ENCODE measurements at places on chromosomes 6 and 20.

DNA sequence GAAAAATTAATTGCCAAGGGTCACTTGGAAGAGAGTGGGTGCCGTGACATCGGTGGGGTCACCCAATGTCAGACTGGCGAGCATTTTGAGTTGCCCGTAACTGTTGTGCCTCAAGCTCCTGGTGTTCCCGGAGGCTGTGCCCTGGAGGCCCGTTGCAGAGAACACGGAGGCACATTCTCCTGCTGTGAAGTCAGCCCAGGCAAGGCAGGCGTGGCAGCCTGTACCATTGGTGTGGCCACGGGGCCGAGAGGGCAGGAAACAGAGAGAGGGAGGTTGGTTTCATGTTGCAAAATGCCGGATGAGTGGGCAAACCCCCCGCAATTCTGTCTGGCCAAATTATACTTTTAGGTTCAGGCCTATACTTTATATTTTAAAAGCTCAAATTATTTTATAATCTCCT lies 81.2 kb downstream of the THBS2 start:
- DNase-seq, result no peak

DNA sequence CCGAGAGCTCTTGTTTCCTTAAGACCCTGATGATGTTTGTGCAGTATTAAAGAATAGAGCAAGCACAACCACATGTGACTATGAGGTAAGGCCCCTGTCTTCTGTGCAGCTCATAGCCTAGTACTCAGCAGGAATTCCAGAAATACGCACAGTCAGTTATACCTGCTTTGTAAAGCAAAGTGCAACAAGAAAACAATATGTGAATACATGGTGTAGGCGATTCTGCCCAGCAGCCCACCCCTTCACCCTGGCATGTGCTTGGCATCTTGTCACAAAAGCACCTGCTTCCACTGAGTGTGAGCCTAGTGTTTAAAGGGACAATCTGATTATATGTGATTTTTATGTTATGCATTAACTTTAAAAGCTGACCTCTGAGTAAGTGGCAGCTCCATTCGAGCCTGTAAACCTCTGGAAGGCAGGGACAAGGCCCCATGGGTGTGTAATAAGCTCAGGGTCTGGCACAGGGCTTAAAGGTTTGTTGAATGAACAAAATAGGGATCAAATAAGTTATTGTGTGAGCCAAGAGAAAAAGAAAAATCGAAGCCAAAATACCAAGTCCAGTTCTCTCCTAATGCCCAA lies 148.7 kb downstream of the DOK5 start:
- no peak for DNase-seq

- DNase-seq, result no peak
Measured at GRCh38 chr6:21402368-21402767, 191.2 kb upstream of the SOX4 start.

DNA sequence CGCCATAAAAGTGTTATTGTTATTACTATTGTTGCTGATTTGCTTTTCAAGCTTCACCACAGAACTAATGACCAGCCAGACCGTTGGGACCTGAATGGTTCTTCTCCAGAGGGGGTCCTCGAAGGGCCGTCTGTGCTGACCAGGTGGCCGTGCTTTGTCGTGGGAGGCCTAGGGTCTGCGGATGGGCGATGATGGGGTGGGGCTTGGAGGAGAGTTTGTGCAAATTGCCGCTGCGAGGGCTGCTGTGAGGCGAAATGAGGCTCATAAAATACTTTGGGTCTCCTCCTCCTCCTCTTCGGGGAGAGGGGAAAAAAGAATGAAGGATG lies 6.0 kb upstream of the ZBTB22 start:
- no peak for DNase-seq

- no peak for DNase-seq
Measured at GRCh38 chr20:60107621-60108390, 149.6 kb downstream of the CDH26 start.

DNA sequence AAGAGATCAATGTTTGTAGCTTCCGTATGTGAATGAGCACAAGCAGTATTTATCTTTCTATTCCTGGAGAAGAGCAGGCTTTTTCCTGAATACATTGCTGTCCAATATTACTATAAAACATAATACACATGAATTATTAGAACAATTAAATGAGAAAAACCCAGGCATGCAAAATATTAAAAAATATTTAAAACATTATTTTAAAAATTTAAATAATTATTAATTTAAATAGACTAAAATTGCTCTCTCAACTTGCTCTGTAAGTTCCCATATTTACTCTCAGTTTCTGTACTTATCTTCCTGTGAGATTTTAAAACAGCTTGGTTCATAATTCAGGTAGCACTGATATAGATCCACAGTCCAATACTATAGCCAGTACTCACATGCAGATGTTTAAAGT lies 97.0 kb downstream of the PLCB1 start:
- no peak for DNase-seq

- DNase-seq, result peak; percentile 43
Measured at GRCh38 chr20:45044084-45044573, 56.8 kb downstream of the KCNS1 start.

GRCh38 chr6:33623895-33624381 lies 2.8 kb downstream of the ITPR3 start:
- no peak for DNase-seq

DNA sequence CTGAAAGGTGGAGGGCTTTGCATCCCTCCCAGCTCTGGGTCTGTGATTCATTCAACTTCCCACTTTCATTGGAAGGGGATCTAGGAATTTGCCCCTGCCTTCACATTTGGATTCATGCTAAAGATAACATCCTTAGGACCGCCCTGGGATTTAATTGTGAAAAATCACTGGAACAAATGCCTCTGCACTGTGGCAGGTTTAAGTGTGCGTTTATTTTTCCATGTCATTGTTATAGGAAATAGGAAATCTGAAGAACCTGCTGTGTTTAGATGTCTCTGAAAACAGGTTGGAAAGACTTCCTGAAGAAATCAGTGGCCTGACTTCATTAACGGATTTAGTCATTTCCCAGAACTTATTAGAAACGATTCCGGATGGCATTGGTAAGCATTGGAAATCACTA lies 104.7 kb downstream of the LRRC1 start:
- DNase-seq, result no peak

GRCh38 chr6:33438978-33439594 lies 15.3 kb upstream of the ZBTB9 start:
- no peak for DNase-seq

DNA sequence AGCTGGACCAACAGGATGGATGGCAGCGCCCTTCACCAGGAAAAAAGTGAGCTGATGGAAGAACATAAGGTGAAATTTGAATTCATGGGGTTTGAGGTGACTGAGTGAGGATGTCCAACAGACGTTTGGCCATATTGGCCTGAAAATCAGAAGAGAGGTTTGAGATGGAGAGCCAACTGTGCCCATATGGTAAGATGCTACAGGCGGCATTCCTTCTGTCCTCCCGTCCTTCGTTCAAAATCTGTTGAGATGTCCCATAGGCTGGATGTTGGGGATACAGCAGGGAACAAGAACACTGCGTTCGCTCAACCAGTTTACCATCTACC lies 468 bp upstream of the CMTR1 start:
- no peak for DNase-seq

GRCh38 chr20:35539756-35540212 lies 2.1 kb upstream of the ERGIC3 start:
- DNase-seq, result no peak

DNA sequence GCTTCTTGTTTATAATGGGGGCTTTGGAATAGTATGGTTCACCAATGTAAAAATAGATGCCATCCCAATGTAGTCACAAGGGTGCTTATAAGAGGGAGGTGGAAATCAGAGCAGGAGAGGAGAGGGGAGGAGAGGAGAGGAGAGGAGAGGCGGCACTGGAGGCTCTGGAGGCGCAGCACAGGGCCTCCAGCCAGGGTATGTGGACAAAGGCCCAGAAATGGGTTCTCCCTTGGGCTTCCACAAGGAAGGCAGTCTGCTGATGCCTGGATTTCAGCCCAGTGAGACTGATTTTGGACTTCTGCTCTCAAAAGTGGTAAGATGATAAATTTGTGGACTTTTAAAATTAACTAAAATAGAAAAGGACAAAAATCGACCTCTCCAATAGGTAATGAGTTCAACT lies 116.8 kb downstream of the RNASET2 start:
- no peak for DNase-seq

DNA sequence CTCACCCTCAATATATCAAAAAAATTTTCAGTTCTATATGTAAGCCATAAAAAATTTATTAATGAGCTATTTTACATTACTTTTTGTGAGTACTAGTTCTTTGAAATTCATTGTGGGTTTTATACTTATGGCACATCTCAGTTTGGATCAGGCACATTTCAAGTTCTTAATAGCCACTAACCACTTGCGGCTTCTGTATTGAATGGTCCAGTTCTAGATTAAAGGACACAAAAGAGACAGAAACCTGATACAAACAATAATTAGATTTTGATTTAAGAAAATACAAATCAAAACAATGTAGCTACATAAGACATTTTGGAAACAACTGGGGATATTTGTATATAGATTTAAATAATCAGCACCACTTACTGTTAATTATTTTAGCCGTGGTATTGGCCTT lies 86.6 kb upstream of the RNF24 start:
- no peak for DNase-seq

DNA sequence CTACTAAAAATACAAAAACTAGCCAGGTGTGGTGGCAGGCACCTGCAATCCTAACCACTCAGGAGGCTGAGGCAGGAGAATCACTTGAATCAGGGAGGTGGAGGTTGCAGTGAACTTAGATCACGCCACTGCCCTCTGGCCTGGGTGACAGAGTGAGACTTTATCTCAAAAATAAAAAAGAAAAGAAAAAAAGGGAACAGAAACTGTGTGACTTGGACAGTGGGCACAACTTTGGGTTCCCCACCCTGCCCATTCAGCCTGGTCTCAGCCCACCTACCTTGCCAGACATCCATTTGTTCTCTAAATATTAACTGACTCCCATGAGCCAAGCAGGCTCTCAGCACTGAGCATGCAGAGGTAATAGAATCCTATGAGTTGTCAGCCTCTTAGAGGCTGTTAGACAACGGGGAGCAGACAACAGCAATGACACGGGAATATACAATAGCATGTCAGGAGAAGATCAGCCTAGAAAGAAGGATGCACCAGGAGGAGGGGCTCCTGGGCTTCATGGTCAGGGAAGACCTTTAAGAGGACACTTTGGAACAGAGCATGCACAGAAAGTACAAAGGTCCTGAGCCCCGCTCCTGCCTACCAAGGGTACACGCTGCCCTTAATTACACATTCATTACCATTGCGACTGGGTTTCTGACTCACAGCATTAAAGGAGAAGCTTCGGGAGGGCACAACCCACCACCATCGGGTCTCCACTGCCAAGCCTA lies 20.0 kb downstream of the FAM209B start:
- DNase-seq, result no peak

DNA sequence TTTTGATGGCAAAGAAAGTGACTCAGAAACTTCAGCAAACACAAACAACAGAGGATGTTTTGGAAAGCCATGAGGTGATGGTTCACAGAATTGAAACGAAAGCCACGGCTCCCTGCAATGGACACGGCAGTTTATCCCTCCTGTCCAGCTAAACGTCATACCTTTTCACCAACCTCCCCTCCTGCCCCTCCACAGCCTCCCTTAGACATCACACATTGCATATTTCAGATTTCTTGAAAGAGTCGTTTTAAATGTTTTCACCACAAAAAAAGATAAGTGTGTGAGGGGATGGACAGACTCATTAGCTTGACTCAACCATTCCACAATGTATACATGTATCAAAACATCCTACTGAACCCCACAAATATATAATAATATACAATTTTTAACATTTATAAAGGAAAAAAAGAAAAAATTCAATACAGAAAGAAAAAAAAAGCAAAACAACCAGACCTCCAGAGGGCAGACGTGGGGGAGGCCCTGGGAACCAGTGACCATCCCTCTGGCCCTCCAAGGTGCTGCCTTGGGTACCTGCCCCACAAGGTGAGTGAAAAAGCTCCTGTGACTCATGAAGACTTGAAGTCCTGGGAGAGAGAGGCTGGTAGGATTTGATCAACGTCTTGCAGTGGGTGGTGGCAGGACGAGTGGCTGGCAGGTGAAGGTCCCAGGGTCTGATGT lies 117.2 kb upstream of the THBS2 start:
- no peak for DNase-seq

DNA sequence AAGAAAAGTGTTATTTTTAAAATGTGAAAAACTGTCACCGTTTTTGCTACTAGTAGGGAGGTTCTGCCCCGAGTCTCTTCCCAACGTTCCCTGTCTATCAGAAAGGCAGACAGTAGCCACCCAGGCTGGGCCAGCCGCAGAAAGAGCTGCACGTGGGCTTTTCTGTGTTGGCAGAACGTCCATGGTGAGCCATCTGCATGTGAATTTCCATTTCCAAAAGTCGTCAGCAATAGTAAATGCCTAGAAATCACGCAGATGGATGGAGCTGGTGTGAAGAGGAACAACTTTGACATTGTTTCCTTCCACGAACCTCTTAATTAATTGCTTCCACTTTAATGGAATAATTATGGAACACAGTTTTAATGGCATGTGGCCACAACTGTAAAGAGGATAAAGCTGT lies 97.5 kb downstream of the FAM120B start:
- no peak for DNase-seq

GRCh38 chr20:54524849-54525248 lies 49.5 kb downstream of the DOK5 start:
- no peak for DNase-seq

- no peak for DNase-seq
Measured at GRCh38 chr20:62246872-62247652, 8.7 kb downstream of the OSBPL2 start.

GRCh38 chr6:166365221-166365620 lies 17.5 kb downstream of the MPC1 start:
- no peak for DNase-seq

DNA sequence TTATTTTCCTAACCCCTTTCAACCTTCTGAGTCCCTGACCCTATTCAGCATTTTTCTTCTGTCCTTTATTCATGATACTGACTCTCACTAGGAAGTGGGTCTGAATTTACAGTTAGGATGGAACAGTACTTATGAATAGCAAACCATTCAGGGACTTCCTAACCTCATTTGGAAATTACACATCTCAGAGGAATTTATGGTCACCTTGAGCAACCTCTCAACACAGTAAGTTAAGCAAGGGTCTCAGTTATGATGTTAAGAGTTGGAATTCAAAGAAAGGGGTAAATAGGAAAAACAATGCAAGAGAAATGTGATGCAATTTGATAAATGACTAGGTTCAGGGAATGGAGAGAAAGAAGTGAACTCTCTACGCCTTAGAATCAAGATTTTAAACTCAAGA lies 97.3 kb downstream of the GPR6 start:
- DNase-seq, result no peak

GRCh38 chr20:64268174-64268573 lies 12.6 kb downstream of the PCMTD2 start:
- DNase-seq, result no peak
